ENCODE measurements at places on chromosomes 7 and 10.

GRCh38 chr7:156034397-156034796, 222.1 kb upstream of the SHH start:
- no peak for DNase-seq

GRCh38 chr7:151710646-151711434, 166.1 kb downstream of the PRKAG2 start:
- DNase-seq = no peak

GRCh38 chr7:43037531-43037930, 74.9 kb upstream of the HECW1 start:
- DNase-seq = no peak

DNA sequence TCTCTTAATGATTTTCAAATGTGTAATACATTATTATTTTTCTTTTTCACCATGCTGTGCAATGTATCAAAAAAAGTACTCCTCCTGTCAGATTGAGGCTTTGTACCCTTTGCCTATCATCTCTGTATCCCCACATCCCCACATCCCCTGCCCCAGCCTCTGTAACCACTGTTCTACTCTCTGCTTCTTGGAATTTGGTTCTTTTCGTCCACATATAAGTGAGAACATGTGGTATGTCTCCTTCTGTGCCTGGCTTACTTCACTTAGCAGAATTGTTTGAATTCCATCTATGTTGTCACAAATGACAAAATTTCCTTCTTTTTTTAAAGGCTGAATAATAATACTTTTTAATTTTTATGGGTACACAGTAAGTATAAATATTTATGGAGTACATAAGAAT, 13.8 kb downstream of the TAF3 start:
- DNase-seq = no peak

- DNase-seq = no peak
Observed at GRCh38 chr7:1151653-1152425, 8.2 kb downstream of the ZFAND2A start.

DNA sequence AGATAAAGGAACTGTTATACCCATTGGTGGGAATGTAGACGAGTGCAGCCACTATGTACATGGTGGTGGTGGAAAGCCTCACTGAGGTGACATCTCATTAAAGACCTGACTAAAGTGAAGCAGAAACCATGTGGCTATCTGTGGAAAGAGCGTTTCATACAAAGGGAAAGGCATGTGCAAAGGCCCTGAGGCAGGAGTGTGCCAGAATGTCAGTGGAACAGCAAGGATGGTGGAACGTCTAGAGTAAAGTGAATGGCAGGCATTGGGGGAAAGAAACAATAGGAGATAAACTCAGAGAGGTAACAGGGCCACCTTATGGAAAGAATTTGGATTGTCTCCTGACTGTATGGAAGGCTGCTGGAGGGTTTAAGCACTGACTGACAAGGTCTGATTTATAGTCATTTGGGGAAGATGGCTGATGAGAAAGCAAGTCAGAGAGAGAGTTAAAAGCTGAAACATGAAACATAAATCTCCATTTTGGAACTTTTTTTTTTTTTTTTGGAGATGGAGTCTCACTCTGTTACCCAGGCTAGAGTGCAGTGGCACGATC, 245.7 kb downstream of the STK31 start:
- no peak for DNase-seq

GRCh38 chr7:139043823-139044812, 8.3 kb upstream of the ZC3HAV1L start:
- DNase-seq = no peak

DNA sequence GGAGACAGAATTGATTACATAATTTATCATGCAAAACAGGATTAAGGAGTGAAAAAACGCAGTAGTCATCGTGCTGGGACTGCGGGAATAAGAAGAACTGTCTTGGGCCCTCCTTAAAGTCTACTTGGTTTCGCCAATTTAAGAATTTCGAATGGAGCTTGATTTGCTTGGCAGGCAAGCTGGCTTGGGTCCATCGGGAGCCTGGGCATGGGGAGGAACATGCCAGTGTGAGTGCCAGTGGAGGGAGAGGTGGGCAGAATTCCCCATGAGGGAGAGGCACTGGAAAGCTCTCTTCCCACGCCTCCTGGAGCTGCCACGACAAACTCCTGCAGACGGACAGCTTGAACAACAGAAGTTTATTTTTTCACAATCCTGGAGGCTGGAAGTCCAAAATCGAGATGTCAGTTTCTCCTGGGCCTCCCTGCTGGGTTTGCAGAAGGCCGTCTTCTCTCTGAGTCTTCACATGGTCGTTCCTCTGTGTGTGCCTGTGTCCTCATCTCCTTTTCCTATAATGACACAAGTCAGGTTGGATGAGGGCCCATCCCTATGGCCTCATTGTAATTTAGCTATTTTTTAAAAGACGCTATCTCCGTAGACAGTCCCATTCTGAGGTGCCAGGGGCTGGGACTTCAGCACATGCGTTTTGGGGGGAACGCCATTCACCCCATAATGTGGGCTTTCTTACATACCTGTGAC, 528.7 kb upstream of the DPP6 start:
- DNase-seq = no peak

GRCh38 chr7:105286441-105286840, 102.3 kb downstream of the SRPK2 start:
- DNase-seq = no peak
